H9 (cell line): ENCODE measurements at places on chromosomes 3 and 15. TPM values are rescaled to one million over a fixed set of nuclear protein-coding genes. Genes with fewer than 3 reads are reported as not detected.

DNA sequence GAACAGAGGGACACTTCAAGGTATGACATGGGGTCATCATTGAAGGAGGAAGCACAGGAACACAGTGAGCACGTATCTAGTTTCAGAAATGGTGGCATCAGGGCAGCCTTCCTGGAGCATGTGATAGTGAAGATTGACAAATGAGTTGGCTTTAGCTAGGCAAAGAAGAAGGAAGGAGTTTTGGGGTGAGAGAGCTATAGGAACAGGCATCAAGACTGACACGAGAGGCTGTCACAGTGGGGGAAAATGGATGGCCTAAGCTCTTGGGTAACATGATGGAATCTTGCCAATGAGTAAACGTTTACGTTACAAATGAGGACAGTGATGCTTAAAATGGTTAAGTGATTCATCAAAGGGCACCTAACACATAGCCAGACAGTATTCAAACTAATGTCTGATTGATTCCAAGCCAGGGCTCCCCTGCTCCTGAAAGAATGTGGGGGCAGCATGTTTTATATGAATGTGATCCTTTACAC is 23.1 kb upstream of the GPR171 start:
- no peak for DNase-seq

Gene RBP2
- not detected in 2 replicates for total RNA-seq

DNA sequence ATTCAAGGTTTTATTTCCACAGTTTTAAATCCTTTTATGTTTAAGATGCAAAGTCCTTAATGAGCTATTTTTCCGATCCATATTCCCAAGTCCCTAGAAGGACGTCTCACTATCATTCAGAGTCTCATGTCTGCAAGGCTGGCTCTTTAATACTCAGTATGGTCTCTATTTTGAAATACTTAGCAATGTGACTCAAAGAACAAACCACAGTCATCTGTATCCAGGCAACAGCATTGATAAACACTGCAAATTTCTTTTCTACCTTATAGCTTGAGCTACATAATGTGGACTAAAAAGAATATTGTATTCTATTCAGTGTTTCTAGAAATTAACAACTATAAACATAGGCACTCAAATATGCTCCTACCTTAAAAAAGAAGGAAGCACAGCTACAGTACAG is 588.3 kb upstream of the NAALADL2 start:
- no peak for DNase-seq

- no peak for DNase-seq
Observed at GRCh38 chr3:45623846-45624245, 29.3 kb downstream of the LIMD1 start.

- no peak for DNase-seq
Observed at GRCh38 chr3:25015599-25015998, 412.5 kb upstream of the RARB start.

- no peak for DNase-seq
Observed at GRCh38 chr3:151974067-151974466, 100.6 kb downstream of the SUCNR1 start.

- DNase-seq, result peak; percentile 81
Observed at GRCh38 chr3:113744941-113745755, 901 bp downstream of the NAA50 start.

GRCh38 chr15:33912326-33912725 is 56.0 kb upstream of the CHRM5 start:
- no peak for DNase-seq

Gene CCDC51
- 20.0 and 22.0 TPM in 2 replicates for total RNA-seq

DNA sequence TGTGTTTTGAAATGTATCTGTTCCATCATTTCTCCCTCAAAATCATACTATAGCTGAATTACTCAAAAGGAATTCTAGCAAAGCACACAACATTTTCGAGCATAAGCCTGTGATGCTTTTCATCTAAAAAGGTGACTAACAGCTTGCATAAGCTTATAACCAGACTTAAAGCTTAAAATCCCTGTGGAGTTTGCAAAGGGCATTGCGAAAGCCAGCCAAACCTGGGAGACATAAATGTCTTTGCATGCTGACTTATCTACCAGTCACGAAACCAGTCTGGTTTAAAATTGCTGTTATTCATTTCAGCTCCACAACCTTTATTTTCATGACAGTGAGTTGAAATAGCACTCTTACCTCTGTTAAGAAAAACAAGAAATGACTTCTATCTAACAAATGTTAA is 35.6 kb upstream of the LIPC start:
- DNase-seq, result no peak

DNA sequence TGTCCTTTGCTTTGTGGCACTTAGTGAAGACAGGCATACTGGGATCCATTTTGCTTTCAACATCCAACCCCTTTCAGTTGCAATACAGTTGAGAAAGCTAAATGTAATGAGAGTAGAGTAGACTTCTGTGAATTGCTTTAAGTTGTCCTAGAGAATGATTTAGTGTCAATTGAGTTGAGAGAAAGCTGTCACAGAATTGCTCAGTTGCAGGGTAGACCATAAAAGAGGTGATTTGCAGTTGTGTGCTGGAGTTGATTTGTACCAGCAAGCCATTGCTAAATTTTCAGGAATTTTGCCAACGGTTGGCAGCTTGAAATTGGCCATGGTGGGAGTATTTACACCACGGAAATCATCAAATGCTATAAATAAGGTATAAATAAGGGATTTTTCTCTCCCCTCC is 2.2 kb downstream of the ABHD5 start:
- DNase-seq, result no peak

Gene CTDSPL
- total RNA-seq, result 20.8 and 21.3 TPM in 2 replicates

Gene CACNA1D
- 1.9 and 3.5 TPM in 2 replicates for total RNA-seq

GRCh38 chr3:162353414-162353813 is 856.8 kb downstream of the OTOL1 start:
- DNase-seq, result no peak

DNA sequence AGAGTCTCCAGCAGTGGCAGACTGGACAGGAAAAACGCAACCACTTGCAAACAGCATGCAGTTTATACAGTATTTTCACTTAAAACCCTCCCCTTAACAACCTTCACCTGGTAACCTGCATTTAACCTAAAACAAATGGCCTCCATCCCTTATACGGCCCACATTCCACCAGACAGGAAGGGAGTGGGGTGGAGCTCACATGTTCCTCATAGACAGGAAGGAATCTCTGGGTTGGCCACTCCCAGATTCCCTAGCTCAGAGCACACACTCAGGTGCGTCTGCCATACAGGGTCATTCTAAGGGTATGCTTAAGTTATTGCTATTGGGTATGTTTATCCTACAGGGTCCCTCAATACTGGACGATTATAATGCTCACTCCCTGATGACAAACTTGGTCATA is 16.8 kb upstream of the ABHD2 start:
- no peak for DNase-seq

- peak; percentile 22 for DNase-seq
Observed at GRCh38 chr15:69794645-69795469, 302.9 kb downstream of the TLE3 start.

Gene CYP8B1
- total RNA-seq, result not detected in 2 replicates

Gene PLA2G4D
- 0.33 TPM in 1 of 2 replicates, not detected in the other for total RNA-seq

- DNase-seq, result no peak
Observed at GRCh38 chr3:118593277-118593670, 441.4 kb downstream of the IGSF11 start.

GRCh38 chr3:54891540-54891897 is 36.3 kb downstream of the LRTM1 start:
- peak; percentile 61 for DNase-seq

DNA sequence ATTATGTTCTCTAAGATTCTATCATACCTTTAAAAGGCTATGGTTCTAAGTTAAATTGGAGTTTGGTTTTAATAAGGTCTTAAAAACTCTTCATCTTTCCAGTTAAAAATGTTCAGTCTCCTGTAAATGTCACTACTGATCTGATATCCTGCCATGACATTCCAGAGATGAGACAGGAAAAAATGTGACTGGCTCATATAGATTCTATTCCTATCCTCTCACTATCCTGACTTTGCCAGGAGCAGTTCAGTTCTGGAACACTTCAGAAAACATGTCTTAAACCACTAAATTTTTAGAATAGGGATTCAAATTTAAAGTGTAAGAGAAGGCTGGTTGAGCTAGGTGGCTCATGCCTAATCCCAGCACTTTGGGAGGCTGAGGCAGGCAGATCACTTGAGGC is 170.9 kb downstream of the TNIK start:
- DNase-seq, result no peak

Gene CLEC3B
- total RNA-seq, result not detected in 2 replicates

Gene ZNF860
- 2.1 and 2.6 TPM in 2 replicates for total RNA-seq

GRCh38 chr15:81780966-81781365 is 264.9 kb downstream of the MEX3B start:
- DNase-seq, result no peak

Gene IL5RA
- not detected in 2 replicates for total RNA-seq

- no peak for DNase-seq
Observed at GRCh38 chr3:172717493-172718088, 6.7 kb upstream of the NCEH1 start.

Gene TRIM42
- total RNA-seq, result not detected in 2 replicates

Gene NR1I2
- not detected in 2 replicates for total RNA-seq

- peak; percentile 49 for DNase-seq
Observed at GRCh38 chr3:134339331-134339730, 34.9 kb downstream of the AMOTL2 start.

- no peak for DNase-seq
Observed at GRCh38 chr3:53137835-53138446, 7.7 kb upstream of the RFT1 start.

Gene MINDY2
- 29.5 and 32.3 TPM in 2 replicates for total RNA-seq

DNA sequence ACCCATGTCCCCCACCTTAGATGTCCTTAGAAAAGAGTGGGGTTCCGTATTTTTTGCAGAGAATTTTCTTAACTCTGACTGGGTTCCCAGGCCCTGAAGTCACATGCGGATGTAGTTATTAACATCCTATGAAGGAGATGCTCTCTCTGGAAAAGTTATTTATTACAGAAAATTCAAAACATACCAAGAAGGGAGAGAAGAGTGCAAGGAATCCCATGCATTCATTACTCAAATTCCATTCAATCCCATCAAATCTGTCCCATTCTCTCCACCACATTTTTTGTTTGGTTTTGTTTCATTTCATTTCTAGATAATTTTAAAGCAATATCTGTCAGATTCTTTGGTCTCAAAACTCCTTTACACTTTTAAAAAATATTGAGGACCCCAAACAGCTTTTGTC is 34.3 kb upstream of the ANKRD34C start:
- DNase-seq, result no peak

- no peak for DNase-seq
Observed at GRCh38 chr3:85740561-85740960, 781.8 kb downstream of the CADM2 start.

GRCh38 chr15:37516621-37517020 is 416.3 kb upstream of the MEIS2 start:
- no peak for DNase-seq

- no peak for DNase-seq
Observed at GRCh38 chr3:133859381-133860234, 36.1 kb downstream of the RAB6B start.

Gene SYNPR
- 0.17 and 0.64 TPM in 2 replicates for total RNA-seq

Gene PRR20G
- total RNA-seq, result 0.26 and 0.35 TPM in 2 replicates

- no peak for DNase-seq
Observed at GRCh38 chr15:59611276-59612260, at the start of gene GCNT3. Gene GCNT3 (plus strand): TSS chr15:59611783. CDS start chr15:59618239, 6,456 bp downstream.

Gene SCN5A
- total RNA-seq, result 6.5 and 8.0 TPM in 2 replicates

DNA sequence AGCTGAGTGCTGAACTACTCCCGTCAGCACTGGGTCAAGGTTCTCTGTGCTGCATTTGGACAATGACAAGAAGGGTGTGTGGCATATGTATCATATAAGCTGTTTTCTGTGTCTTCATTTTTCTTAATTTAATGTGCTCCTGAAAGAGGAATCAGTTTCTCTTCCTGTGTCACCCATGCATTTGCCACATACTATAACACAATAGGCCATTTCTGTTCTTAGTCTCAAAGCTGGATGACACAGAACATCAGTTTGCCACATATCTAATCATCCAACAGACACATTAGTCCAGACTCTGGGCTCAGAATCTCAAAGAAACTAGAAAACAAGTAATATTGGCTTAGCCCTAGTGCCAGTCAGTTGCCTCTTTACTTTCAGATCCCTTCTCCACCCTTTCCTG is 34.1 kb downstream of the CEP19 start:
- no peak for DNase-seq
